ENCODE measurements at places on chromosomes 3 and 15. TPM values are rescaled to one million over a fixed set of nuclear protein-coding genes. Genes with fewer than 3 reads are reported as not detected.
A peak's percentile ranks its signal among the peaks of the same experiment; 100 is the strongest.

Gene CHRNB4
- total RNA-seq, result not detected

GRCh38 chr15:59260090-59260489 is 53.4 kb downstream of the LDHAL6B start:
- no peak for DNase-seq

DNA sequence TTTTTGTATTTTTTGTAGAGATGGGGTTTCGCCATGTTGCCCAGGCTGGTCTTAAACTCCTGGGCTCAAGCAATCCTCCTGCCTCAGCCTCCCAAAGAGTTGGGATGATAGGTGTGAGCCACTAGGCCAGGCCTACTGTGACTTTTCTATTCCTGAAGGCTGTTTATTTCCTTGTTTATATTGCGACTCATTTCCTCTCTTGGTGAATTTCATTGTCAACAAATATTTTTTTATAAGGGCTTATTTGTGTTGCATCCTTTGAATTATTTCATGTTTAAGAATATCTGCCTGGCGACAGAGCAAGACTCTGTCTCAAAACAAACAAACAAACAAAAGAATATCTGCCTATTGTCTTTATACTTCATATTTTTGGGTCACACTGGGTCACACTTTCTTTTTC is 29.4 kb upstream of the MCCC1 start:
- DNase-seq, result no peak

DNA sequence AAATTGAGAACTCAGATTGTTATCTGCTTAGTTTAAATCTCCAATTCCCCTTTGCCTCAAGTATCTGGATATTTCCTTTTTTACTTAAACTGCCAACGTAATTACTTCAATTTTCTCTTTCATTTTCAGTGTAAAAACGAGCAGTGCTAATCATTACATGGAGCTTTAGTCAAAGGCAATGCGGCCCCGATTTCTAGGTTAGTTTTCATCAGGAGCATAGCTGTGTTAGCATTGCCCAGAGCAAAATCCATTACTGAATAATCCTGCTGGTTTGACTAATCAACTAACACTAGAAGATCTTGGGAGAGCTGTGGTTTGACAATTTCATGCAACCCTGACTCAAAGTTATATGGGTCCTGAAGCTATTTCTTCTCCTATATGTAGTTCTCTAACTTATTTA is 46.2 kb downstream of the ZPLD1 start:
- DNase-seq, result peak; percentile 35

GRCh38 chr3:108292450-108292849 is 3.9 kb upstream of the HHLA2 start:
- no peak for DNase-seq

All from Karpas-422 (cell line).